ENCODE measurements at places on chromosomes 7 and 10. TPM values are rescaled to one million over a fixed set of nuclear protein-coding genes. Genes with fewer than 3 reads are reported as not detected.
A peak's percentile ranks its signal among the peaks of the same experiment; 100 is the strongest.

DNA sequence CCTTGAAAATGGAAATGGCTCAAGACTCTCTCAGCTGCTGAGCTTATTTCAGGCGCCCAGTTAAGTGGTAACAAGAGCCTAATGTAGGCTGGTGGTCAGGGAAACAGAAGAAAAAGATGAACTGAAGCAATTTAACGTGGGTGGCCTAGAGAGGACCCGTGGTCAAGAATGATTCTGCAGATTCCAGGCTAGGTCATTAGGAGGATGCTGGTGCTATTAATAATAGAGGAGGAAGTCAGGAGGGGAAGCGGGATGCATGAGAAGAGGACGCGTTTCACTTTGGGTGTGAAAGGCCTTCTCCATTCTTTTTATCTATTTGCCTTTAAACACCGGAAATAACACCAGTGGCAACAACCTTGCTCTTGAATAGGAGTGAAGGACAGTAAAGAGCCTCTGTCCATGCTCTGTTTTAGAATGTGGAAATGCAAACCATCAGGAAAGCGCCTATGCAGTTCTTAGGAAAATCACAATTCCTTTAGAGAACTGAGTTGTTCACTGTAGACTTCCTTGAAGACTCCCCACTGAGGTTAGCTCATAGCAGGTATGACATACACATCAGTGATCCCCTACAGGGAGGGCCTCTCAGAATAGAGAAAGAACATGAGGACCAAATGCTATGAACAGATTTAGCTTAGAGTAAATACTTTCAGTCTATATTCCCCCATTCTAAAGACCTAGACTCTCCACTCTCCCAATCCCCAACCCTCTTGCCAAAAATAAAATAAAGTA, 8.6 kb downstream of the LIPA start:
- DNase-seq = no peak
- H3K4me1 ChIP-seq = peaks cover 12% of the 10 kb centered on the region
- no peak overlapping the region for H3K4me3 ChIP-seq

DNA sequence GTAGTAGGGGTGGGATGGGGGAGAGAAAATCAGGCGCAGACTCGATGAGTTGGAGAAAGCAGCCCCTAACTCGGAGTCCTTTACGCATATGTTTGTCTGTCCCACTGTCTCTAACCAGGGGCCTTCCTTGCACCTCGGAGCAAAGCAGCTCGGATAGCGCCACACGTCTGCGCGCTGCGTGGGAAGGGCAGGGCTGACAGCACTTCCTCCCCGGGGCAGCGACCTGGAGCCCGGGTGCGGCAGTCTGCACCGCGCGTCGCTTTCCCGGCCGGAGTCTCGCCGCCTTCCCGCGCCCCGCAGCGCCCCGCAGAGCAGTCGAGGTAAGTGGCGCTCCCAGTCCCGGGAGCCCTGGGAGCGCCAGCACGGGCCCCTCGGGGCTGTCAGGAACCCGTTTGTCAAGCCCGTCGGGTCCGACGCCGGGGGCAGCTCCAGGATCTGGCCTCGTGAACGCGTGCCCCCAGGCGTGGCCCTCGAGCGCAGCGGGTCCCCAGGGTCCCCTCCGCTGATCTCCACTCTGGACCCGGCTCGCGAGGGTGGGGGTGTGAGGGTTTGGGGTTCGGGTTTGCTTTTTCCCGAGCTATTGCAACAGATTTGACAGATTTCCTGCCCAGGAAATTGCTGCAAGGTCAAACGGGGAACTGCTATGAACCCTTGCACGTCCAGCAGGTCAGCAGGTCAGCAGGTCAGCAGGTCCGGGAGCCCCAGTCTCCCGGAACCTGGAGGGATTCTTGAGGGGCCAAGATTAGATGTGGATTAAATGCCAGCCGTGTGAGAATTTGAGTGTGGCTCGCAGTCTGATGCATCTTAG, 597 bp downstream of the APBB1IP start:
- H3K36me3 ChIP-seq = peaks cover 32% of the 10 kb centered on the region
- H3K27me3 ChIP-seq = no peaks in the 10 kb centered on the region
- peak; percentile 79 for DNase-seq
- peaks cover 46% of the 10 kb centered on the region for H3K4me1 ChIP-seq

GRCh38 chr10:98382691-98383101, 32.3 kb downstream of the PYROXD2 start:
- H3K27ac ChIP-seq = no peak overlapping the region
- H3K4me1 ChIP-seq = peaks cover 2% of the 10 kb centered on the region
- no peak overlapping the region for H3K4me3 ChIP-seq
- H3K27me3 ChIP-seq = no peaks in the 10 kb centered on the region
- no peak for DNase-seq

DNA sequence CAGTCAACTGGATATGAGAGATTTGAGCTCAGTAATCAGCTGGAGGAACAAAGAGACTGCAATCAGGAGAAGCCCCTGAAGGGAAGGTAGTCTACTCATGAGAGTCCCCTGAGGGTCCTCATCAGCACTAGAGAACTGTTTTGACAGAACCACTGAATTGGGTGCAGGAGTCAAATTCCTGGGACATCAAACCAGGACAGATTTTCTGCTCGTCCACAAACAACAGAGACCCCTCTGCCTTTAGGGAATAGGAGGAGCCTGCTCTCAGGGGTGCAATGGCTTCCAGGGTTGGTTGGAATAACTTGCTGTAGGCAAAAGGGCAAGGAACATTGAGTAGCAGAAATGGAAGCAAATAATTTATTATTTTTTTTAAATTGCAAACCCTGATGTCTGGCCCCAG, 21.9 kb upstream of the NEUROD6 start:
- H3K27ac ChIP-seq = no peak overlapping the region
- DNase-seq = no peak
- no peaks in the 10 kb centered on the region for H3K36me3 ChIP-seq
- H3K4me1 ChIP-seq = no peaks in the 10 kb centered on the region
- H3K27me3 ChIP-seq = no peaks in the 10 kb centered on the region

Gene SPDYE8
- not detected for total RNA-seq

- H3K4me1 ChIP-seq = peaks cover 12% of the 10 kb centered on the region
- H3K27me3 ChIP-seq = peaks cover 2% of the 10 kb centered on the region
- H3K27ac ChIP-seq = no peak overlapping the region
- H3K4me3 ChIP-seq = no peak overlapping the region
- H3K36me3 ChIP-seq = peaks cover 1% of the 10 kb centered on the region
Observed at GRCh38 chr10:112366992-112367391, 6.9 kb upstream of the ACSL5 start.

DNA sequence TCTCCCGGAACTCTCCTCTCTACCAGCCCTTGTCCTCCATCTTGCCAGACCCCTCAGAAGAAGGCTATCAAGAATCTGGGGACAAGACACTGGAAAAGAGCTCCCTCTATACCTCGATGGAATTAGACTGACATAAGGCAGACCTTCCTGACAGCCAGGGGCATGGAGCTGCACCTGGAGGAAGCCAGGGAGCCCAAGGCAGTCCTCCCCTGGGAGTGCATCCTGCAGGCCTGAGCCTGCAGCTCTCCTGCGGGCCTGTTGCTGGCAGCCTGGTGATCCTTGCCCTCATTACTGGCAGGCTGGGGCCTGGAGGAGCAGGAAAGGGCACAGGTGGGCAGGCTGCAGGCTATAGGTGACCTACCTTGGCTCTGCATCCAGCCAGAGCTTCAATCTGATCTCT, 323.4 kb downstream of the GRID1 start:
- no peak overlapping the region for H3K27ac ChIP-seq
- H3K4me1 ChIP-seq = peaks cover 13% of the 10 kb centered on the region
- no peaks in the 10 kb centered on the region for H3K36me3 ChIP-seq
- H3K4me3 ChIP-seq = no peak overlapping the region
- DNase-seq = no peak
